ENCODE measurements at places on chromosomes 7 and 10.

- no peak for DNase-seq
Measured at GRCh38 chr7:40780460-40780859, 645.7 kb downstream of the SUGCT start.

DNA sequence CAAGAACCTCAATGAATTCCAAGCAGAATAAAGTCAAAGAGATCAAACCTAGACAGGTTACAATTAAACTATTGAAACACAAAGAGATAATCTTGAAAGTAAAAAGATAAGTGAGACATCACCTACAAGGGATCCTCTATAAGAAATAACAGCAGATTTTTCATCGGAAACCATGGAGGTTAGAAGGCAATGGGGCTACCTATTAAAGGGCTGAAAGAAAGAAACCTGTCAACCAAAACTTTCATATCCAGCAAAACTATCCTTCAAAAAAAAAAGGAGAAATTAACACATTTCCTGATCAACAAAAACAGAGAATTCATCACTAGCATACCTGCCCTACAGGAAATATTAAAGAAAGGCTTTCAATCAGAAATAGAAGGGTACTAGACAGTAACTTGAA lies 244.9 kb downstream of the ARHGAP12 start:
- no peak for DNase-seq

GRCh38 chr10:15486404-15486803 lies 115.3 kb upstream of the FAM171A1 start:
- DNase-seq, result no peak

- DNase-seq, result no peak
Measured at GRCh38 chr10:21130108-21130507, 233.0 kb upstream of the NEBL start.

DNA sequence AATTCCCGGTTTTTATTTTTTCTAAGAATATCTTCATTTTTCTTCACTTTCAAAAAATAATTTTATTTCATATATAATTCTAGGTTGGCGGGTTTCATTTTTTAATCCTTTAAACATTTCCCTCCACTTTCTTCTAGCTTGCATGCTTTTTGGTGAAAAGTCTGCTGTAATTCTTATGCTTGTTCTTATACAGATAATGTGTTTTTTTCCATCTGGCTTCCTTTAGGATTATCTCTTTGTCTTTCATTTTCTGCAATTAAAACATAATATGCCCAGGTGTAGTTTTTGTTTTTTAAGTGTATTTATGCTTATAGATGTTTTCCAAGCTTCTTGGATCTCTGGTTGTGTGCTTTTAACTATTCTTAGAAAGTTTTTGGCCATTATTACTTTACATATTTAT lies 341.3 kb upstream of the SEMA3C start:
- no peak for DNase-seq

- DNase-seq, result no peak
Measured at GRCh38 chr7:29229066-29229465, 34.5 kb downstream of the CHN2 start.

GRCh38 chr7:100545360-100546128 lies 6.5 kb downstream of the AGFG2 start:
- peak; percentile 73 for DNase-seq

- DNase-seq, result no peak
Measured at GRCh38 chr7:94080551-94080950, 76.4 kb upstream of the BET1 start.

- DNase-seq, result no peak
Measured at GRCh38 chr7:44256459-44256858, 55.7 kb downstream of the YKT6 start.

- no peak for DNase-seq
Measured at GRCh38 chr10:121899727-121900126, 28.1 kb downstream of the ATE1 start.

GRCh38 chr10:36476399-36476798 lies 649.0 kb upstream of the ANKRD30A start:
- no peak for DNase-seq

GRCh38 chr10:133185421-133185820 lies 25.4 kb downstream of the KNDC1 start:
- DNase-seq, result no peak

DNA sequence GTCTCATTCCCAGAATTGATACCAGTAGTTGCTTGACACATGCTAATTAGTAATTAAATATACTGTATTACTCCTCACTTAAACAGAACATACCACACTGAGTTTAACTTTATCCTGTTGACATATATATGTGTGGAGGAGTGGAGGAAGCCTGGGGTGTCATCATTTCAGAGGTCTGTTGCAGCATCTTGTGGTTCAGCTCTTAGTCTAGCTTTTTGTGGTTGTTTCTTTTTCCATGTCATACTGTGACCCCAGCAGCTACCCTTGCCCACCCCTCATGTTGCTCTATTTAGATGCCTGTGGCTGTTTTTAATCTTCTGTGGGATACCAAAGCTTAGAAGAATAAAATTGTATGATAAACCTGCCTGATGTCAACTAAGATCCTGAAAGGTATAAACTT lies 875.4 kb downstream of the LRMDA start:
- no peak for DNase-seq

- DNase-seq, result no peak
Measured at GRCh38 chr7:143222782-143223181, 945 bp downstream of the TAS2R40 start.

DNA sequence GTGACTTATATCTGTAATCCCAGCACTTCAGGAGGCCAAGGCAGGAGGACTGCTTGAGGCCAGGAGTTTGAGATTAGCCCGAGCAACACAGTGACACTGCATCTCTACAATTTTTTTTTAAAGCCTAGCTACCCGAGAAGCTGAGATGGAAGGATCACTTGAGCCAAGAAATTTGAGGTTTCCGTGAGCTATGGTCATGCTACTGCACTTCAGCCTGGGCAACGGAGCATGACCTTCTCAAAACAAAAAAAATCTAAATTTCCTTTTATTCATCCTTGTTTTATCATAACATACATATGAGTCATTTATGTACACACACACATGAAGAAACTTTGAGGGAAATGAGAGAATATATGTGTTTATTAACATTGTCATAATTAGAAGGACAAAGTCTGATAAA lies 277.5 kb upstream of the MAGI2 start:
- no peak for DNase-seq
